Hematopoietic multipotent progenitor cell treated with erythropoietin and hydrocortisone succinate and interleukin-3 and kit ligand, for 4 days (in vitro differentiated cells): ENCODE measurements at places on chromosomes 1 and 21.

DNA sequence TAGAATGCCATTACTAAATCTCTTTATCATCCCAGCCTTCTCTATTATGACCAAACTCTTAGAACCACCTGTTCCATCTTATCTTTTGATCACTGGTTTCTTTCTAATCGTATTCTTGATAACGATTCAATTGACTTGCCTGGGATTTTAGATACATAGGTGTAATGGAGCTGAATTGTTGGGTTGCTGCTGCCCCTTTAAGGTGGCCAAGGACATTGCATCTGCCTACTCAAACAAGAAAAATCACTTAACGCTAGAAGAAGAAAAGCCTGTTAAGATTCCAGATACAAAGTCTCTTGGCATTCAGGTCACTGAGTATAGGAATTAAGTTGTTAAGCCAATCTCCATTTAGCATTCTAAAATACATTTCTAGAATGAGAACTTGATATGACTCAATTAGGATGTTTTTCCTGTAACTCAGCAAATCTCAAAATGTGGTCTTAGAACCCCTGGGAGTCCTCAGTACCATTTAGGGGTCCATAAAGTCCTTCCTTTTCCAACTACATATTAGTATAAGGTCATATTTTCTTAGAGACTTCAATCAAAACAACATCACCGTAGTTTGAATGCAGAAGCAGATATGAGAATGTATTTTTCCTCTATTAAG, 12.4 kb downstream of the NEXN start:
- peak; percentile 72 for DNase-seq

- no peak for DNase-seq
Measured at GRCh38 chr1:158274797-158275196, 14.9 kb upstream of the CD1C start.

GRCh38 chr1:116943438-116943837, 33.7 kb downstream of the PTGFRN start:
- no peak for DNase-seq

DNA sequence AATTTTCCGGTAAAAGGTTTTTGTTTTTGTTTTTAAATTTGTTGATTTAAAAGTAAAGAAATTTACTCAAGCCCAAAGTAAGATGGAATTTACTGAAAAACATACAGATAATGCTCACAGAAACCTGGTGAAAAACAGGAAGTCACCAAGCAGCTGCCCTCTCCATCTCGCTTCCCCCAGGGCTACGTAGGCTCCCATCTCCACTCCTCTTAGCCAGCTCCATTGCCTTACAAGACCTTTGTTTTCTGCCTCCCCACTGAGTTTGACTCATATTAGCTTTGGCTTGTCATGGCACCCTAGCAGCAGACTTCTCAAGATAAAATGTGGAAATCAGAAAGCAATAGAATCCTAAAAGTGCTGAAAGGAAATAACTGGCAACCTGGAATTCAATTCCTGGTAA, 57.9 kb downstream of the PHTF1 start:
- peak; percentile 64 for DNase-seq
